ENCODE measurements at places on chromosomes 1 and 21.

DNA sequence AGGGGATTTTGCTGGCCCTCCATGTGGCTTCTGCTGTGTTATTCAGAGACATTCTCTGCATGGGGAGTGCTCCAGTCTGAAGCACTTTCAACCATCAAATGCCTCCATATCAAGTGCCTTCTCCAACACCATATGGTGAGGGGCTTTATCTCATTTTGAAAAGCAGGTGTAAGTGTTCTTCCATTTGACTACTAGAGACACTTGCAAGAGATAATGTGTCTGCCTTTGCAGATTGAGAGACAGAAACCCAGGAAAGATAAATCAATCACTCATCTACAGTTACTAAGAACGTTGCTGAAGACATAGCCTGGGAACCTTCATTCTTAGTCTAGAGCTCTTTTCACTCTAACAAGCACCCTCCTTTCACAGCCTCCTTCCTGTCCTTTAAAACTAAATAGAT, 29.5 kb upstream of the REG4 start:
- no peak for DNase-seq

DNA sequence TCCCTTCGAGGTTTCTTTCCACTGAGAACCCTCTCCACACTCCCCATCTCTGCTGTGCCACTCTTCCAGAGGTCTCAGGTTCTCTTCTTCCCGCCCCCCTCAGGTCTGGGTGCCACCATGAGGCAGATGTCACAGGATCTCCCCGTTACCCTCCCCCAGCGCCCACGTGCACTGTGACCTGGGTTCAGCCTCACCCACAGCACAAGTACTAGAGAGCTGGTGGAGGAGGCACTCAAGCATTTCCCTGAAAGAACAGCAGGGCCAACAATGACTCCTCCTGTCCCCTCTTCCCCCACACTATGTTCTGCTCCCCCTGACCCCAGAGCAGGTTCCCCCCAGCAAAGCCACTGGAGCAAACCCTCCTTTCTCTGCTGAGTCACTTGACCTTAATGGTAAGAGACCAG, 14.3 kb downstream of the PLEKHA6 start:
- no peak for DNase-seq

DNA sequence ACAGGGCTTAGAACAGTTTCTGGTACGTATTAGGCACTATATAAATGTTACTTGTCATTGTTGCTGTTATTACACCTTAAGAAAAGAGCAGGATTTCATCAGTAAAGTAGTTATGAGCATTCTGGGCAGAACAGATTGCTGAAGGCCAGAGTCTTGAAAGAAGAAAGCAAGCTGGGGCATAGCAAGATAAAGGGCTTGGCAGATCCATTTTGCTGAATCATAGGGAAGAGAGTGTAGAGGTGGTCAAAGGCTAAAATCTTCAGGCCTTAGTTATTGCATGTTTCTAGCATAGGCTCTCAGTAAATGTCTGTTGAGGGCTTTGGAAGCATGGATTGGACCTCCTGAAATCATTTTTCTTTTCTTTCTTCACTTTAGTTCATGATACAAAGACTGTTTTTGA, 67.5 kb downstream of the PLA2G4A start:
- DNase-seq = no peak

DNA sequence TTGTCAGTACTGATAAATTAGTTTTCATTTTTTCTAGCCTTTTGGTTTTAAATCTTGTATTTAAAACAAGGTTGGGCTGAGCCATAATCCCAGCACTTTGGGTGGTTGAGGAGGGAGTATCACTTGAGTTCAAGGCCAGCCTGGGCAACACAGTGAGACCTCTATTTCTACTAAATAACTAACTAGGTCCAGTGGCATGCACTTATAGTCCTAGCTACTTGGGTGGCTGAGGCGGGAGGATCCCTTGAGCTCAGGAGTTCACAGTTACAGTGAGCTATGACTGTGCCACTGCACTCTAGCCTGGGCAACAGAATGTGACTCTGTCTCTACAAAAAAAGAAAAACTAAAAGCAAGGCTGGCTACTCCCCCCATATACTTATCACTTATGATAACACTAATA, 21.5 kb upstream of the TTC39A start:
- no peak for DNase-seq

- no peak for DNase-seq
Measured at GRCh38 chr1:87506147-87506546, 177.5 kb downstream of the LMO4 start.

- no peak for DNase-seq
Measured at GRCh38 chr1:113898241-113898814, 6.3 kb downstream of the AP4B1 start.

- DNase-seq = no peak
Measured at GRCh38 chr1:49298304-49298703, 521.6 kb upstream of the BEND5 start.

- no peak for DNase-seq
Measured at GRCh38 chr1:185537596-185537995, 196.6 kb upstream of the HMCN1 start.

GRCh38 chr1:199174336-199174735, 535.5 kb downstream of the PTPRC start:
- no peak for DNase-seq

- DNase-seq = no peak
Measured at GRCh38 chr1:6578624-6579373, 995 bp upstream of the ZBTB48 start.

Measured in stimulated activated CD8-positive, alpha-beta memory T cell treated with anti-CD3 and anti-CD28 coated beads, Interleukin-7, amount 100 ng/mL, for 24 hours (primary cell).